Foreskin fibroblast (primary cell): ENCODE measurements at places on chromosomes 2 and 18.

DNA sequence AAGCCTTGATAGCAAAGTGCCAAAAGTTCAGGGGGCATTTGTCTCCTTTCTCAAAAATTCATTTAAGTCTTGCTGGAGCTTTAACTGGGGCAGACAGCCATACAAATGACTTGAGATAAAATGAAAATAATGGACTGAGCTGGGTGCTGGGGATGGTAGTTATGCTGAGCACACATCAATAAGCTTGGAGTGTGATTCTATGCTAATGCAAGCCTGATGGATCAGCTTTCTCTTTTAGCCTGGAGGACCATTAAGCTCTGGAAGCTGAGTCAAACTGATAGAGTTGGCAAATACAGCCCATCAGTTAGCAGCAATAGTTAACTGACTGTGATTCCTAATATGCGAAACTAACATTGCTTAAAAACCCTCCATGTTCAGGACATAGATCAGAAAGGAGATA lies 98.0 kb downstream of the CAMKMT start:
- DNase-seq, result no peak

- DNase-seq, result peak; percentile 66
Measured at GRCh38 chr18:7904529-7904928, 337.4 kb downstream of the PTPRM start.

- DNase-seq, result no peak
Measured at GRCh38 chr2:158676696-158677095, 118.4 kb upstream of the DAPL1 start.

- no peak for DNase-seq
Measured at GRCh38 chr2:167484875-167485274, 596.6 kb downstream of the XIRP2 start.

DNA sequence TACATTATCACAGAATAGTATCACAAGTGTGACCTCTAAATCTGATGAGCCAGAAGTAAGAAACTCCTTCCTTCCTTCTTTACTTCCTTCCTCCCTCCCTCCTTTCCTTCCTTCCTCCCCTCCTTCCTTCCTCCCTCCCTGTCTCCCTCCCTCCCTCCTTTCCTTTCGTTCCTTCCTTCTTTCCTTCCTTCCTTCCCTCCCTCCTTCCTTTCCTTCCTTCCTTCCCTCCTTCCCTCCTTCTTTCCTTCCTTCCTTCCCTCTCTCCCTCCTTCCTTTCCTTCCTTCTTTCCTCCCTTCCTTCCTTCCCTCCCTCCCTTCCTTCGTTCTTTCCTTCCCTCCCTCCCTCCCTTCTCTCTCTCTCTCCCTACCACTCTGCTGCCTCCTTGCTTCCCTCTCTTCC lies 359.2 kb downstream of the OSR1 start:
- no peak for DNase-seq

- no peak for DNase-seq
Measured at GRCh38 chr2:65999796-66000195, 435.1 kb upstream of the MEIS1 start.

- DNase-seq, result no peak
Measured at GRCh38 chr2:22999951-23000350, 385.0 kb upstream of the KLHL29 start.
